Activated gamma-delta T cell treated with Interleukin-2 at 50 U/mL for 16 hours (primary cell): ENCODE measurements at places on chromosomes 16 and 17.

GRCh38 chr16:67430977-67431774 is at the start of gene HSD11B2:
Gene HSD11B2 (plus strand): TSS chr16:67431121. CDS start chr16:67431249, 128 bp downstream.
- no peak for DNase-seq

DNA sequence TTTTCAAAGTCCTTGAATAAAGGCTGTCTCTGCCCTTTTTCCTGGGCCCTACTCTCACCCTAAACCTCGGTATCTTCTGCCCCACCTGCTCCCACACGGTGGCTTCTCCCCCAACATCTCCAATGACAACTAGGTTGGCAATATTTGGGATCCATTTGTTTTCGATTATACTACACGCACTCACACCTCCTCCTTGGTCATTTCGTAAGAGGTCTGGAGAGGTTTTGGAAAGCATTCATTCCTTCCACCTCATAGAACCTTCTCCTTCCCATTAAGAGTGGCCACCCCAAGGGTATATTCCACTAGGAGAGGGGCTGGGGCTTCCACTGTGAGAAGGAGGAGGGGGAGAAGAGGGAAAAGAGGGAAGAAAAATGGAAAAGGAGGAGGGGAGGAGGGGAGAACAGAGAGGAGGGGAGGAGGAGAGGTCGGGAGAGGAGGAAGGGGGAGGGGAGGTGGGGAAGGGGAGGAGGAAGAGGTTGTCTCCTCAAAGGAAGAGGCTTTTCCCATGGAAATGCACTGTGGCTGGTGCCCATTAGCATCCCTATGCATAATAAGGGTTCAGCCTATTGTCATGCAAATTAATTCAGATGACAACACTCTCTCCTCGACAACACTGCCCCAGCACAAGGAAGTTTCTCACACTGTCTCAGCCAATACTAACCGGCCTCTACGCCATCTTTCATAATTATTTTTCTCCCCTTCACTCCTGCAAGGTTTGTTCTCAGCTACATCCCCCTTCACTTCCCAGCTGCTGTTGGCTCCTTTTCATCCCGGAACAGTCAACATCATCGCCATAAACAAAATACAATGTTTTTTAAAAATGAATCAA is 30.0 kb downstream of the SOX9 start:
- DNase-seq: no peak

DNA sequence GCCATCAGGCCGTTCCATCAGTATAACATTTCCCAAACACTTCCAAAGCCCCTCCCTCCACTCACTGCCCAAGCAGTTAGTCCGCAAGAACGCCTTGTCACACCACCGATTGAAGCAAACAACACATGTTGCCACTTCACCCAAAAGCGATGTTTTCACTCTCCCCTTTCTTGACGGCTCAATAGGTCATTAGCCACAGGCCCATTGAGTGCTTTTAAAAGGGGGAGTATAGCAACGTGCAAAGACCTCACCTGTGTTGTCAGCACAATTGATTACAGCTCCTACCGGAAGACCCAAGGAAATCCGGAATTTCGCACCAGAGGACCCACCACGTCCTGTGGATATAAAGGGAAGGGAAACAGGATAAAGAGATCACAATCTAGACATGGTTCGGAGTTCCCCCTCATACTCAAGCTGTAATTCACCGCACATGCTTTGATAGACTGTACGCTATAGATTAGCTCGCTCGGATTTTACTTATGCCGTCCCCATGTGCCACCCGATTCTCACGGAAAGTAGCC is 690 bp downstream of the RPL23 start:
- DNase-seq: no peak

DNA sequence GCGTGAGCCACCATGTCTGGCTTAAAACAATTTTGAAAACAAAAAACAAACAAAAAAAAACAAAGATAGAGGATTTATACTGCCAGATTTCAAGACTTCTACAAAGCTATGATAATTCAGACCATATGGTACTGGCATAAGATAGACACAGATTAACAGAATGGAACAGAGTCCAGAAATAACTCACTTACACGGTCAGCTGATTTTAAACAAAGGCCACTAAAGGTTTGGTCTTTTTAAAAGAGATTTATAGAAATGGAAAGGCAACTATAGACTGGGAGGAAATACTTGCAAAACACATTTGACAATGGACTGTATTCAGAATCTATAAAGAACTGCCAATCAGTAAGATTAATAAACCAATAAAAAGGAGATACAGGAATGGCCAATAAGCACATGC is 48.6 kb upstream of the MNT start:
- no peak for DNase-seq

- no peak for DNase-seq
Observed at GRCh38 chr16:80100846-80101451, 439.8 kb upstream of the DYNLRB2 start.

DNA sequence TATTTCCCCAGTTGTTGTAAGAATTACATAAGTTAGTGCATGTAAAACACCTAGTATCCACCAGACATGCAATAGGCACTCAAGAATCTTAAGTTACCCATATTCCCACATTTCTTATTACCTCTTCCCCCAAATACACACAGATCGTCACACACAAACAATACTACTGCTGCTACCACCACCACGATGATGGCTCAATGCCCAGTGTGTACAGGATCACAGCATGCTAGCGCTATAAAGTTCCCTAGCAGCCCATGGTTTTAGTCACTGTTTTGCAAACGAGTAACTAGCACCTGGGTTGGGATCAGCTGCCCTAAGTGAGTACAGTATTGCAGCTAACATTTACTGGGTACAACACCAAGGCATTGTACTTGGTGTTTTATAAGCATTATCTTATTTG is 411.7 kb downstream of the UTP18 start:
- no peak for DNase-seq

GRCh38 chr16:17481736-17482135 is 11.0 kb upstream of the XYLT1 start:
- DNase-seq: no peak

- DNase-seq: no peak
Observed at GRCh38 chr17:83099086-83099555, 19.7 kb downstream of the METRNL start.
